ENCODE measurements at places on chromosomes 5 and 9.

DNA sequence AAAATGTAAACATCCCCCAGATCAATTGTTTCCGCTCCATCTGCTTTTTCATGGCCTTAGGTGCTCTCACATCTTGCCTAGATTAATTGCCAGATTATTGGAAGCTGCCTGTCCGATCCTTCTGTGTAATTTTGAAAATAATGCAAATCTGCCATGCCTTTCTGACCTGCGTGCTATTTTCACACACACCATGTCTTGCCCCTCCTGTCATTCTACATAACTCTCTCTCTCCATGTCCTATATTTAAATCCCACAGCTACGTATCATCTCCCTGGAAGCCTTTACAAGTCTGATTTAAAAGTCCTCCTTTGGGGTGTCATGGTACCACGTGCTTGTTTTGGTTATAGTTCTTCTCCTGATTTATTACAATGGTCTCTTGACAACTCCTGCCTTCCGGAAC is 247.6 kb upstream of the ELAVL2 start:
- DNase-seq = no peak

GRCh38 chr9:27394826-27395201 is 97.9 kb upstream of the EQTN start:
- DNase-seq = no peak

GRCh38 chr5:135986401-135986800 is 31.6 kb upstream of the LECT2 start:
- DNase-seq = no peak

GRCh38 chr9:98374385-98375051 is 119.1 kb upstream of the TBC1D2 start:
- no peak for DNase-seq

DNA sequence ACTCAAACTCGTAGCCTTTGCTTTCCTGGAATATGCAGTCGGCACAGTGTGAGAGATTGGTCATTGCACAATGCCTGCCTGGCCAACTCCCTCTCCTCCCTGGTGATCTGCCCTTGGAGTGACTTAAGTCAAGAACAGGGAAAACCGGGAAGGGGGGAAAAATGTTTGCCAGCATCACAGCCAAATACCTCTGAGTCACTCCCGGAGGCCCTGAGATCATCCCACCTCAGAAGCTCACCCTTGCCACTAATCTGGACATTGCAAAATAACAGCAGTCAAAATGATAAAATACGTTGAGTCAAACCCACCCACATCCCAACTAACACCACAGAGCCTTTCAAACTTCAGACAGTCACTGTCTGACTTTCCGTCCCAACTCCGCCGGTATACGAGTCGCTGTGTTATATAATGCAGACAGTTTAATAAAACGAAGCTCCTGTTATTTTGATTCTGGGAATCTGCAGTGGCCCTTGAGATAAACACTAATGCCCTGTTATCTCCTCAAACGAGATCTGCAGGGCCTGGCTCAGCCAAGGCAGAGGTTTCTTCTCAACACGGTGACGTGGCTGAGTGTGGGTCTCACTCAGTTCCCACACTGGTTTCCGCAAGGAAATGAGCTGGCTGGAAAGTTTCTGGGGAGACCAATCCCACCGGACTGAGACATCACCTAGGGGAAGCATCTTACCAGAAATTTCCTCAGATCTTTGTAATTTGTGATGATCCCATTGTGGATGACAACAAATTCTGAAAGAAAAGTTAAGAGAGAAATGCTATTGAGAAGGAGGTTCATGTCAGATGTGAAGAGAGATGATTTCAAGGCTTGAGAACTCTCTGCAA is 22.1 kb downstream of the GFPT2 start:
- no peak for DNase-seq

GRCh38 chr5:157613385-157614245 is 38.0 kb upstream of the ADAM19 start:
- no peak for DNase-seq

DNA sequence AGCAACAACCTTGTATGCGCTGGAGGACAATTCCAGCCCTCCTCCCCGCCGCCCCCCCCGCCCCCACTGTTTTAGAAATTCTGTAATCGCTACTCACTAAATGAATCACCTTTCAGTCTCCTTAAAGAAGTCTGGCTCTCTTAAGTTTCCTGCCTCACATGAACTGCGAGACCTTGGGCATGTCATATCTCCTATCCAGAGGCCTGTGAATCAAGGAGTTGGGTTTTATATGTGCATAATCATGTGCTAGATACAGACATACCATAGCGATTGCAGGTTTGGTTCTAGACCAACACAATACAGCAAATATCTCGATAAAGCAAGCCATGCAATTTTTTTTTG is 337 bp upstream of the DMAC1 start:
- DNase-seq = no peak

GRCh38 chr9:129175825-129176633 is 2.0 kb downstream of the IER5L start:
- DNase-seq = peak; percentile 10

- DNase-seq = no peak
Observed at GRCh38 chr5:131206772-131207171, 36.0 kb downstream of the LYRM7 start.

- peak; percentile 25 for DNase-seq
Observed at GRCh38 chr9:130870491-130871381, 25.9 kb downstream of the QRFP start.

- DNase-seq = no peak
Observed at GRCh38 chr5:131589510-131590348, 45.3 kb downstream of the RAPGEF6 start.

DNA sequence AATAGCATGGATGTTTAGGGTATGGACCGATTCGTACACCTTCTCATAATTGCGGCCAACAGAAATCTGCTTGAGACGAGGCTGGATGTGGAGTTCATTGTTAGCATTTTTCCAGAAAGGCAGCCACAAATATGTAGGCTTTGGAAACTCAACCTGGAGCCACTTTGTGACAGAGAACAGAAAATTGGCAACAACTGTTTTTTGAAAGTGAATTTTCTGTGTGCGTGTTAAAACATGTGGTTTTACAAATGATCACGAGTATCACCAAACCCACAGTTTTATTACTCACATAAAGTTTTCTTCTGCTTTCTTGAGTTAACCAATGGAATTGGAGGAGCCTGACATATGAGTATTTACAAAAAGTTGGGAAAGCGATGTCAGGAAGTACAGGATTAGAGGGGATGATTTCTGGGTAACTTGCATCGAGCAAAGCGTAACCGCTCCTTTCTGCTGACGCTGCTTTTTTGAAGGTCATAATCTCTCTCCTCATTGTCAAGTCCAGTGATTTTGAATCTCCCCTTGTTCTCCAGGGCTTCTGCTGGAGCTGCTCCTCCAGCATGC is 138.5 kb upstream of the TAF11L2 start:
- DNase-seq = no peak

All from NCI-H187 (cell line).